Neural crest cell (in vitro differentiated cells): ENCODE measurements at places on chromosomes 7 and 10. TPM values are rescaled to one million over a fixed set of nuclear protein-coding genes. Genes with fewer than 3 reads are reported as not detected.
A peak's percentile ranks its signal among the peaks of the same experiment; 100 is the strongest.

MACC1 gene
- total RNA-seq: 0.12 TPM in 1 of 2 replicates, not detected in the other

THAP5 gene
- 28.2 and 31.9 TPM in 2 replicates for total RNA-seq

- DNase-seq: no peak
- H3K4me1 ChIP-seq: no peaks in the 10 kb centered on the region
Observed at GRCh38 chr10:60048091-60048501, 141.7 kb upstream of the CCDC6 start.

FGFBP3 gene
- total RNA-seq: 413 and 420 TPM in 2 replicates

- H3K27me3 ChIP-seq: no peaks in the 10 kb centered on the region
- H3K27ac ChIP-seq: no peak overlapping the region
- H3K4me3 ChIP-seq: no peak overlapping the region
Observed at GRCh38 chr10:124244256-124244877, 151.0 kb upstream of the CHST15 start.

DNA sequence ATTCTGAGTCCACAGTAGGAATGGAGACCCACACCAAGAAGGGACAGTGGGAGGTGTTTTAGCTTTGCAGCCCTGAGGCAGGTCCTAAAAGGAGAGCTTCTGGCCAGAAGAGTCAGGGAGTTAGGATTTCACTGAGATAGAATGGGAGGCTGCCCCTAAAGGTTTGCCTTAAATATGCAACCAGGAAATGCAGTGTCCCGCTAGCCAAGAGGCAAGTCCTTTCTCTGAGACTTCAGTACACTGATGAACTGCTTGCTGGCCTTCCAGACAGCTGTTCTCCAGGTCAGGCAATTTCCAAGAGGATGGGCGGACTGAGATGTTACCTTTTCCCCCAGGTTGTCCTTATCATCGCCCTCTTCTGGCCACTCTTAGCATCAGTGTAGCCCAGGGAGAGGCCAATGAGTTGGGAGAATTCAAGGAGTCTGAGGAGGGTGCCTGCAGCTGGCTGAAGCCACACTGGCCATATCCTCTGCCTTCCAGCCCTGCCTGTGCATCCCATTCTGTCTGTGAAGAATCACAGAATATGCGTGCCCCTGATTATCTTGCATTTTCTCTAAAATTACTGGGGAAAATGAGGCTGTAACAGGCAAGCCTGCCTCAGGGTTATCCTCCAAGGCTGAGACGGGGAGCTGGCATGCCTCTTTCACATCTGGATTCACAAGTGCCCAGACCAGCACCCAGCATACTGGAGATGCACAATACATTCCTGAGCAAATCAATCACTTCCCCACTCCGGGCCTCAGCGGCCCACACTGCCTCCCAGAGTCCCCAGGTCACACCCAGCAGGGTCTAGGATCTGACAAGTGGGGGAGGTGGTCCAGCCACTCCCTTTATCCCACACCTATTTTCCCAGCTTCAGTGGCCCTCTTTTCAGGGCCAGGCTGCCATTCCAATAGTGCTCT is 2.4 kb downstream of the TLL2 start:
- H3K4me3 ChIP-seq: peak overlapping the region; percentile 89
- peak; percentile 41 for DNase-seq
- no peak overlapping the region for H3K27ac ChIP-seq
- H3K4me1 ChIP-seq: peaks cover 20% of the 10 kb centered on the region
- peaks cover 55% of the 10 kb centered on the region for H3K27me3 ChIP-seq
- no peaks in the 10 kb centered on the region for H3K36me3 ChIP-seq
